Stromal cell of bone marrow (primary cell): ENCODE measurements at places on chromosomes 2 and 18.

DNA sequence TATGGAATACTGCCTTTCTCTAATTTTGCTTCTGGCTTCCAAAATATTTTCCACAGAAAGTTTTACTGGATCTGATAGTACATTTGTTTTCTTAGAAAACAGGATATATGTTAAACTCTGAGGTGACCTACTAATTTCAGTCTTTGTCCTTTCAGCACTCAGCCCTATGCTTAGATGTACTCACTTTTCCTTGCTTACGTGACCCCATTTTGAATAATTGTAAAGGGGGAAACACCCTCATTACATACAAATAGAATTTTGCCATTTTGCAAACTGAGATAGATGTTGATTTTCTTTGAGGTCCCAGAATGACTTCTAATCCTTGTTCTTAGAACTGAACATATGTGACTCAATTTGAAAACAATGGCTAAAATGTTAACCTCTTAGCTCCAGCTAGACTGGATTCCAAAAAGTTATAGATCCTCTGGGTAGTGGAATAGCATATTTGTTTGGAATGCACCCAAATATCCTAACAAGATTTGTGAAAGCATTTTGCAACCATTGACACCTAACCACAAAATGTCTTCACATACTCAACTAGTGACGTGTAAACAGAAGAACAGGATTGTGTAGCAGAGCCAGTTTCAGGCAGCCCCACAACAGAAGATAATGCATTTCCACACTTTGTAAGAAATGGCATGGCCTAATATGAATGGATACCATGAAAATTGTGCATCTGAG, 44.8 kb upstream of the EHBP1 start:
- peak; percentile 84 for DNase-seq

DNA sequence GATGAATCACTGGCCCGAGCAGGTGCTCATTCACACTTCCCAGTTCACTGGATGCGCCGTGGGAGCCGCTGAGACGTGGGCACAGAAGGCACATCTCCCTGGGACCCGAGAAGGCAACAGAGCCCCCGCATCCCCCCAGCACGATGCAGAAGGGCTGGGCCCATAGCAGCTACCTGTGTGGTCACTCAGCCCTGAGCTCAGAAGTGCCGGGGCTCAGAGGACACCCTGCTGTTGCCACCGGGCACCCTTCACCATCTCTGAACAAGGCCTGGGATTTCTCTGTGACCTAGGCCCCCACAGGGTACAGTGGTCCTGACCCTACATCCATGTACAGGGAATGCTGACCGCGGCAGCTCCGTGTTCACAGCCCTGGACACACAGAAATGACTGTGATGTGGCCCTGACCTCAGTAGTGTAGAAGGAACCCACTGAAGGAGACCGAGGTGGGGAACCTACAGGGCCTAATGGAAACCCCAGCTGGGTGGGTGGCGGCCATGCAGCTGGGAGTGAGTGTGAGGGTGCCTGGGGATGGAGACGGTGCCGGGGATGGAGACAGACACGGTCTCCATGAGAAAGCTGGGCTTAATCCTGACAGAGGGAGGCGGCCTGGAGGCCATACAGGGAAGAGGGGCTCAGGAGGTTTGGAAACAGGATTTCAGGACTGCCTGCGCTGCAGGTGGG, 111.9 kb upstream of the OTOS start:
- DNase-seq, result no peak

DNA sequence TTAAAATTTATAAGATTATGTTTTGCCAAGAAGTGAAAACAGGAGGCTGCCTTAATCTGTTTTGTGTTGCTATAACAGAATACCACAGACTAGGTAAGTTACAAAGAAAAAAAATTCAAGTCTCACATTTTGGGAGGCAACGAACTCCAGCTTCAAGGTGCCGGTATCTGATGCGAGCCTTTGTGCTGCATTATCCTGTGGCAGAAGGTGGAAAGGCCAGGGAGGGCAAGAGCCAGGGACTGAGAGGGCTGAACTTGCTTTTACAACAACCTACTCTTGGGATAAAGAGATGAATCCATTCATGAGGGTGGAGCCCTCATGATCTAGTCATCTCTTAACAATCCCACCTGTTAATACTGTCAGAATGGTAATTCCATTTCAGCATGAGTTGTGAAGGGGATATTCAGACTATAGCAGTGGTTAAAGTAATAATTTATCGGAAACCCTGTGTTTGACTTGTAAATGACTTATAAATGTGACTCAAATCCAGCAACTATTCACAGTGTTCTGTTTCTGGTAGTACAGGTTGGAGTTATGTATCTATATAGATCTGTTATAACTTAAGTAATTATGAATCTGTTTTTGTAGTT, 3.7 kb downstream of the MTX2 start:
- DNase-seq, result no peak

GRCh38 chr2:36554531-36554930, 43.4 kb downstream of the FEZ2 start:
- no peak for DNase-seq

DNA sequence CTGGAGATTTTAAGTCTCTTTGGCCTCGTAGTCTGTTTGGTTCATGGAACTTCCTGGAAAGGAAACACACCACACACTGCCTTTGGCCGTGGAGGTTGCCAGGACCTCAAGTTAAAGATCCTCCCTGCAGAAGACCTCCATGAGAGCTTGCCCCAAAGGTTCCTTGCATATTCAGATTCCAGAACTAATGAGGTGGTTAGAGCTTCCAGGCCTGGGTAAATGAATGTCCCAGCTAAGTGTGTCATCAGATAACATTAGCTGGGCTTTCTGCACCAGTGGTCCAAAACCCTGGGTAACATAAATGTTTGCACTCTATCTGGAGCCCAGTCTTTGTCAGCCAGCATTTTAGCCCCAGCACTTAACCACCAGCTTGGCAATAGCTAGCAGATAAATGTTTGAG, 122.1 kb upstream of the EML6 start:
- DNase-seq, result no peak

- no peak for DNase-seq
Observed at GRCh38 chr2:173090973-173091660, 15.5 kb downstream of the MAP3K20 start.

DNA sequence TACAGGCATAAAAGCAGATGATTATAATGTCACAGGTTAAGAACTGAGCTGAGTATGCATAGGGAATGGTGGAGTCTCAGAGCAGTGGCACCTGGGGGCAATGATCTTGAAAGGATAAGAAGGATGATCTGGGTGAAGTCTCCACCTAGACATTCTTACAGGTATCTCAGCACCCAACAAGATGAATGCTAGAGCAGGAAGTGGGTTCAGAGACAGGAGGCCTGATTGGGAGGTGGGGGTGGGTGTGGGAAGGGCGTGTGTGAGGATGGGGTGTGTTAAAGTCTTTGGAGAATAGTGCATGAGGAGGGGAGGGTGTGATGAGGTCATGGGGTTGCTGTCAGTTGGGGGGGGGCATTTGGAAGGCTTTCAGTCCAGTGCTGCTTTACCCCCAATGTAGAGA, 78.8 kb upstream of the UPP2 start:
- DNase-seq, result no peak
